ENCODE measurements at places on chromosomes 3 and 15.
A peak's percentile ranks its signal among the peaks of the same experiment; 100 is the strongest.

DNA sequence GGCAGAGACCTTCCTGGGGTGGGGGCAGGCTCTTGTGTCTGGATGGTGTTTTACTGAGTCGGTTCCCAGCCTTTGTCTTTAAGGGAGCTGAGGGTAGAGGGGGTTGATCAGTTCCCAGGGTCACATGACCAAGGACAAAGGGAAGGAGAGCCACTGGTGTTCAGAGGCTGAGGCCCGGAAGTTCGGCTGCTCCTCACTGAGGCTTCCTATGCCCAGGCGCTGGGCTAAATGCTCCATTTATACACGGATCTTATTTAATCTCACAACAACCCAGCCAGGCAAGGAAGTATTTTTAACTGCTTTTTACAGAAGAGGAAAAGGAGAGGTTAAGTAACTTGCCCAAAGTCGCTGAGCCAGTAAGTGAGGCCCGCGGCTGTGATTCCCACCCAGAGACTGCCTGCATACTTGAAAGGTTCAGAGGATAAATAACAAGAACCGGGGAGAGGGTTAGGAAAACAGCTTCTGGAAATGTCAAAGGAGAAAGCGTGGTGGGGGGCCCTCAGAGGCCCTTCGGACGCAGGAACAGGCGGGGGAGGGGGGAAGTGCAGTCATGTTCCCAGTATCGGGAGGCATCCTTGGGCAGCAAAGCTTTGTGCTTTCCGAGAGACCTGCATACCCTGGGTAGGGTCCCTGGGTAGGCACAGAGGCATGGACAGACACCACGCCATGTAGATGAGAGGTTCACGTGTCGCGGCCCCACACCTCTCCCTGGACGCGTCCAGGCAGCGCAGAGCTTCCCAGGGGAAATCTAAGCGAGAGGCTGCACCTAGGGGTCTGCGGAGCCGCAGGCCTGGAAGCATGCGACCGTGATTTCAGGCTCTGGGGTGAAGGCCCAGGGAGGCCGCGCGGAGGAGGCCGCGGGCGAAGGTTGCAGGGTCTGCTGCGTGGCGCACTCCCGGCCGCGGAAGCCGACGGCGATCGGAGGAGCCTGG is 21.3 kb downstream of the EPHB3 start:
- DNase-seq, result no peak

GRCh38 chr3:182905623-182906022 is 74.7 kb downstream of the DCUN1D1 start:
- DNase-seq, result no peak

GRCh38 chr15:25832158-25832557 is 31.0 kb downstream of the ATP10A start:
- DNase-seq, result no peak

DNA sequence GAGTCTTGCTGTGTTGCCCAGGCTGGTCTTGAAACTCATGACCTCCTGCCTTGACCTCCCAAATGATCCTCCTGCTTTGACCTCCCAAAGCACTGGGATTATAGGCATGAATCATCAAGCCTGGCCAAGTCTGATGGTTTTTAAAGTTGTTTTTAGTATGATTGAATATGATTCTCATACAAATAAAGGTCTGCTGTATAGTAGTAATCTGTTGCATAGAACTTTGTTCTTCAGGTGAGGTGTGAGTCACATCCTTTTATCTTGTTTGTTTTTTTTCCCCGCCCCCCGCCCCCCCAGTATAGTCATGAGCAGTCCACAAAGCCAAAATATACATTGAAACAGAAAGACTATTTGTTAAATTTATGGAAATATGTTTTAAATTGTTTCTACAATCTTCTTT is 39.0 kb downstream of the UBE2E2 start:
- no peak for DNase-seq

- no peak for DNase-seq
Measured at GRCh38 chr3:179942553-179943075, 94.1 kb downstream of the PEX5L start.

DNA sequence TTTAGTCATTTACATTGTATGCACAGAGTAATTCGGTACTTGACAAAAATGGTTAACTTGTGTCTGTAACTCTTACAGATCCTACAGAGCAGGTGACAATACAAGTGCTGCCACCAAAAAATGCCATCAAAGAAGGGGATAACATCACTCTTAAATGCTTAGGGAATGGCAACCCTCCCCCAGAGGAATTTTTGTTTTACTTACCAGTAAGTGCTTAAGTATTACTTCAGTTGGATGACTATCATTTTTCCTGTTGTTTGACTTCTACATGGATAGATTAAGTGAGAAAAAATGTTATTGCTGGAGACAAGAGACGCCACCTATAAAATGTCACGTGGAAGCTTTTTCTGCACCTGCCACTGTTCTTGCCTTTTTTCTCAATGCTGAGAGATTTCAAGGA is 173.2 kb downstream of the ALCAM start:
- no peak for DNase-seq

GRCh38 chr15:66800584-66801235 is 98.7 kb downstream of the SMAD6 start:
- DNase-seq, result peak; percentile 72

DNA sequence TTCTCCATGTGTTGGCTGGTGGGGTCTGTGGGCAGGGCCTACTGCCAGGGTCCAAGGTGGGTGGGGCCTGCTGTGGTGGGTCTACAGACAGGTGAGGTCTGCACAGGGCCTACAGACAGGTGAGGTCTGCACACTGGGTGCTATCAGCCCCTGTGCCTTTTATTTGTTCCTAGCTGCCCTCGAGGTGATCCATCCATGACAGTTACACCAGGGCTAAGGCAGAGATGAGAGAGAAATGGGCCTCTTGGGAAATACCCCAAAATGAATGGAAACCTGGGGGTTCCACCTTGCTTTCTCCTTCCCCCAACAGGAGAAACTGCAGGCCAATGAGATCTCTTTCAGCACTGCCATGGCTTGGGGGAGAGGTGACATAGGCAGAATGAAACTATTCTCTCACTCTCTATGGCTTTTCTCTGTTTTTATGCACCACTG is 36.4 kb downstream of the CFAP100 start:
- no peak for DNase-seq

DNA sequence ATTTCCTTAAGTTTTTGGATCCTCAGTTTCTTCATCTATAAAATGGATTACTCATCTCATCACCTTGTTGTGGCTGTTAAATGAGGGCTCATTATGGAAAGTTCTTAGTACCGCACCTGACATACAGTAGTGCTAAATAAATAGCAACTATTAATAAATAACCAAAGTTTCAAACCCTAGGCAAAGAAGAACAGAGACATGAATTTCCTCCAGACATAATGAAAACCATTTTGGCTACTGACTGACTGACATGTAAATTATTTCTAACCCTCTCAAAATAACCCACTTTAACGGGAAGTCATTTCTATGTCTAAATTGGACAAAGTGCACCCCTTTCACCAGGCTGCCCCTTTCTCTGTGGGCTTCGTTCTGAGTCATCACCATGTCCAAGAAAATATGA is 17.4 kb upstream of the KLHL6 start:
- DNase-seq, result no peak

GRCh38 chr3:120689395-120689794 is 7.4 kb upstream of the HGD start:
- no peak for DNase-seq

GRCh38 chr15:78055919-78056713 is 21.4 kb downstream of the TBC1D2B start:
- no peak for DNase-seq

DNA sequence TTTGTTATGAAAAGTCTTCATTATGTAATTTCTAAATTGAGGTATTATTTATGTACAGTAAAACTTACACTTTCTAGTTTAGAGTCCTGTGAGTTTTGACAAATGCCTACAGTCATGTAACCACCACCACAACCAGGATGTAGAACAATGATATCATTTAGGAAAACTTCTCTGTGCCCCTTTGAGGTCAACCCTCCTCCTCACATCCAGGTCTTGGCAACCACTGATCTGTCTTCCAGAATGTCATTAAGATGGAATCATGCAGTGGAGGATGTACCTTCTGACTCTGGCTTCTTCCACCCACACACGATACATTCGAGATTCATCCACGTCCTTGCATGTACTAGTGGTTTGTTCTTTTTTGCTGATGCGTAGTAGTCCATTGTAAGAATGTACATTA is 23.2 kb downstream of the MINAR1 start:
- no peak for DNase-seq

GRCh38 chr15:88006146-88006545 is 250.4 kb downstream of the NTRK3 start:
- no peak for DNase-seq

DNA sequence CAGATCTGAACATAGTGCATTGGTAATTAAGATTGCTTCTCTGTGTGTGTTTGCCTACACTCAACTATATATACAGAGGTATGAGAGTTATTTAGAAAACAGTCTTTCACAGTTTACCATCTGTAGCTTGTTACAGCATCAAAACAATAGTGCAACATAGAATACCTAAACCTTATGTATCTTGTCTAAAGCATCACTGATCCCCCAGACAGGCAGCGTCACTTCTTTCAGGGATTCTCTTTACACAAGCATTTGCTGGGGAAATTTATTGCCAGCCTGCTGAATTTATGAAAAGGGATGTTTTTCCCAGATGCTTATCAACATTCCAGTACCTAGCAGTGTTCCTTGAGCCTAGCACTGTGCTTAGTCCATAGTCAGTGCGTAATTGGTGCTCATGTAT is 195.8 kb upstream of the COL8A1 start:
- no peak for DNase-seq

DNA sequence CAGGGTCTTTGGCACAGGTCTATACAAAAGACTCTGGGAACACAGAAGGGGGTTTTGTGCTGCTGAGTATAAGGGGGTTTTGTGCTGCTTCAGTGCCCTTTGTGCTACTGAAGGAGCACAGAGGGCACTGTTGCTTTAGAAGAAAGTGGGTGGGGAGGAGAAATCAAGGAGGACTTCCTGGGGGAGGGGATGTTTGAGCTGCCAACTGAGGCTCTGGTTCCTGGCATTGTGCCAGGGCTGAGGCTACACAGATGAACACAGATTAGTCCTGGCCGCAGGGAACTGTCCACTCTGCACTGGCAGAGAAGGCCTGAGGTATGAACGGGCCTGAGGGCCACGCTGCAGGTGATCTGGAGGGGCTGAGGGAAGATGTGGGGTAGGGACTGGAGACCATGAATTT is 32.2 kb upstream of the SEC13 start:
- peak; percentile 28 for DNase-seq

DNA sequence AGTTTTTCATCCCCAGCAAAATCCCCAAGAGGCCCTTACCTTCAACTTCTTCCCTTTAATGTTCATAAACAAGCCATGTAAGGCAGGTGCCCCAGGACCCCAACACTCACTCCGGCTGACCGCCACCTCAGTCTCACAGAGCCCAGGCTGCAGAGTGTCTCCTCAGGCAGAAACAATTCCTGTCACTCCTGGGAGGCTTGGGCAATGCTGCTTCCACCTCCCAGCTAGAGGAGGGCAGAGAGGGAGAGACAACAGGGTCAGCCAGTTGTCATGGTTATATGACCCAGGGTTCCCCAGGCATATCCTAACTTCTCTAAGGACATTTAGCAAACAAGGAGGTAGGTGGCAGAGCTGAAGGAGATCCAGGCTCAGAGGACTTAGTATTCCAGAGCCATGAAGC is at the start of gene PLIN1:
PLIN1 (minus strand) TSS at position 156 of the 400 bp plus-strand sequence. CDS start 1,878 bp downstream, outside the sequence.
- no peak for DNase-seq

DNA sequence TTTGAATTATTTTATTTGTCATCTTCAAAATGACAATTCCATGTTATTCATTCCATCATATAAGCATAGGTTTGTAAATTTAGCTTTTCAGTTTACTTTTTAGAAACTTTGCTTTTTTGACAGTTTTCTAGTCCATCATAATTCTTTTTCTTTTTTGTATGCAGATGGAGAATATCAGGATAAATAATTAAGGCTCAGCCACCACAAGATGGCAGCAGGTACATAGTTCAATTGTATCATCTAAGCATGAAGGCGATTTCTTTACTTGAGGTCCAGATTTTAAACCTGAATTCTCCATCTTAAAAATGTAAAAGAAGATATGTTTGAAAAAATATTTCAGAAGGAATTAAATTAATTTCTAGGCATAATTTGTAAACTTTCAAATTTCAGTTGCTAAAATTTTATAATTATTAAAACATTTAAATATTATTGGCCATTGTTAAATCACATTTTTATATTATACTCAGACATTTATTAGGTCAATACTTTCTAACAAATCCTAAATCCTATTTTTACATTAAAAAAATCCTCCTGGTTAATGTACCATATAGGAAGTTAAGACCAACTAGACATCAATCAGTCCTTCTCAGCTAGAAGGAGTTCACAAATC is 15.1 kb downstream of the PLSCR5 start:
- DNase-seq, result peak; percentile 28

DNA sequence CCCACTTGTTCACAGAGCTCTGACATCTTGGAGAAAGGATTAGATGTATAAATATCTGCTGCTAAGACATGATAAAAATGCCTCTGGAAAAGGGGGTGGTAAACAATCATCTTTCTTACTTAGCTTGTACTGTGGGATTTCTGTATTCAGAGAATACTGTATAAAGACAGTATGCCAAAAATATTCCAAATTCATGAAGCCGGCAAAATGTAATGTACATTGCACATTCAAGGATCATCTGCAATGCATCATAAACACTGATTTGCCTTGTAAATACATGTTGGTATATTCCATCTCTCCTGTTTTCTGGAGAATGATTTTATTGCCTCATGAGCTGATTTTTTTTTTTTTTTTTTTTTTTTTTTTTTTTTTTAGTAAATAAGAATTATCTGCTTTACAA is 355.3 kb downstream of the ROBO1 start:
- no peak for DNase-seq

GRCh38 chr3:182182531-182182968 is 470.8 kb downstream of the SOX2 start:
- no peak for DNase-seq

DNA sequence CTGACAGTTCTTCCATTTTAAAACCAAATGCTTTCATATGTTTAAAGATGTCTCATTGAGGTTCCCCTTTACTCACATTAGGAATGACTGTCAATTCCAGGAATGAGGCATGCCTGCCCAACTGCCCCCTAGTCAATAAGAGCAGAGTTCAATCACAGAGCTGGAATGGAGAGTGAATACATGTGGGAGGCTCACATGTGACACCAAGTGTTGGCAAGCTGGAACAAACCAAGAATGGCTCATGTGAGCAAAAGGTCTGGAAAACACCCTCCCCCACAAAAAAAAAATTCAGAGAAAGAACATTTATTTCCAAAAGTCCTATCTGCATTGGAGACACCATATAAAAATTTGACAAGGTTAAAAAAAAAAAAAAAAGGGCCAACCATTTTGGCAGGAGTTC is 3.7 kb downstream of the PBRM1 start:
- DNase-seq, result peak; percentile 88

GRCh38 chr3:31577232-31577631 is 44.5 kb downstream of the STT3B start:
- DNase-seq, result no peak

DNA sequence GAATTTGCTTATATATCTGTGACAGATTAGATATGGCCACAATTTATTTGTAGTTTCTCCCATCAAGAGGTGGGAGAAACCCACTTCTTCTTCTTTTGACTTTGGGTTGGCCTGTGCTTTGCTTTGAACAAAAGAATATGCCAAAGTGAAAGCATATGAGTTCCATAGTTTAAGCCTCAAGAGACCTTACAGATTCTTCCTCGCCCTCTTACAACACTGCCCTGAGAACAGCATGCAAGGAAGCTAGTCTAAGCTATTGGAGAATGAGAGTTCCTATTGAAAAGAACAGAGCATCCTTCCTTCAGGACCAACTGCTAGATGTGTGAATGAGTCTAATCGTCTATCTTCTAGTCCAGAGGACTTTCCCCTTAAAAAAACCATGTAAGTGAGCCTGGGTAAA is 394.8 kb downstream of the TUSC7 start:
- DNase-seq, result peak; percentile 68

Data from foreskin fibroblast (primary cell).